ENCODE measurements at places on chromosomes 1 and 21.
A peak's percentile ranks its signal among the peaks of the same experiment; 100 is the strongest.

DNA sequence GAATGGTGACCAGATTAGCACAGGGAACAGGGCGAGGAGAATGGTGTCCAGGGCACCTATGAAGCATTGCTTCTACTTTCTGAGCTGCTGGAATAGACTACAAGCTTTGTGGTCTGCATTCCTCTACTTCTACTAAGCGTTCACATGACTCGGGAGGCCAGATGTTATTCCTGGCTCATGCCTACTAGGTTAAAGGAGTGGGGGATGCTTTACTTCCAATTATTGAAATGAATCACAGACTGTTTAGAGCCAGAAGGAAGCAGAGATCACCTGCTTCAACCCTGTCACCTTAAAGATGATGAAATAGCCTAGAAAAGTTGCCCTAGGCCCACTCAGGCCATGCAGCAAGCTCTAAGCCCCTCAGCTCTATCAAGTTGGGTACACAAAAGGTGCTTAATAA lies 633.5 kb downstream of the KIF26B start:
- DNase-seq = no peak

DNA sequence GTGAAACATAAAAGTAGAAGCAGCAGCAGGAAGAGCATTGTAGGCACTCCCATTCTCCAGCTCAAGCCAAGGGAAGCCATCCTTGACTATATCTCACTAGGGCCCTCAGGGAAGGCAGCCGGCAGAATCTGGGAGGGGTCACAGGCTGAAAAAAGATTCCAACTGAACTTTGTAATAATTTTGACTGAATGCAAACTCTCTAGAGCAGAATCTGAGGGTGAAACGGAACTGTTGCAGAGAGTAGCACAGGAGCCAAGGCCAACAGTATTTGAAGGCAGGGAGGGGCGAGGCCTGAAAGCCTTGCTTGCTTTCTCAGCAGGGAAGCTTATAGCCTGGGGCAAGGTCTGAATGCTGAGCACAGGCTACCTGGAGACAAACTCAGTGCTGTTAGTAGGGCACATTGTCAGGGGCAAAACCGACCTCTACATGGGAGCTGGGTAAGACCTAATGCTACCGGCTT lies 180.6 kb downstream of the COL24A1 start:
- DNase-seq = no peak

GRCh38 chr1:78086697-78087096 lies 40.9 kb downstream of the GIPC2 start:
- no peak for DNase-seq

DNA sequence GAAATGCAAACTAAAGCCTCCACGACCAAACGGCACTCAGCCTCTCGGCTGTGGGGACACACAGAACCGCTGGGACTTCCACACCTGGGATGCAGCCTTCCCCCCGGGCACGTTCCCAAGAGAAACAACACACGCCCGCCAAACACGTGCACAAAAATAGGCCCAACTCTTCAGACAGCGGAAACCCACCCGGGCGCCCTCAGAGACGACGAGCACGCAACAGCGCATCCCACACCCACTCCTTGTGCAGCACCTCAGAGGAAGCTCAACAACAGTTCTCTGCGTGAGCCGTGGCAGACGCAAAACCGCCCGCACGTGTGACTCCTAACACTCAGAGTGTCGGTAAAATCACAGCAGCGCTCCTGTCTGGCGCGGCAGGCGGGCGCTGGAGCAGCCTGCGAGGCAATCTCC lies 5.3 kb downstream of the C1orf159 start:
- no peak for DNase-seq

GRCh38 chr1:225253784-225254183 lies 174.1 kb downstream of the LBR start:
- no peak for DNase-seq

GRCh38 chr1:4710592-4711415 lies 56.4 kb downstream of the AJAP1 start:
- DNase-seq = no peak

- DNase-seq = no peak
Measured at GRCh38 chr21:21508859-21509258, 510.6 kb downstream of the NCAM2 start.

GRCh38 chr1:193411714-193412113 lies 225.3 kb upstream of the B3GALT2 start:
- no peak for DNase-seq

- no peak for DNase-seq
Measured at GRCh38 chr1:16126160-16126559, 29.7 kb downstream of the EPHA2 start.

- no peak for DNase-seq
Measured at GRCh38 chr1:51172811-51173210, 63.3 kb upstream of the RNF11 start.

GRCh38 chr1:85047472-85048295 lies 616 bp downstream of the MCOLN3 start:
- no peak for DNase-seq

DNA sequence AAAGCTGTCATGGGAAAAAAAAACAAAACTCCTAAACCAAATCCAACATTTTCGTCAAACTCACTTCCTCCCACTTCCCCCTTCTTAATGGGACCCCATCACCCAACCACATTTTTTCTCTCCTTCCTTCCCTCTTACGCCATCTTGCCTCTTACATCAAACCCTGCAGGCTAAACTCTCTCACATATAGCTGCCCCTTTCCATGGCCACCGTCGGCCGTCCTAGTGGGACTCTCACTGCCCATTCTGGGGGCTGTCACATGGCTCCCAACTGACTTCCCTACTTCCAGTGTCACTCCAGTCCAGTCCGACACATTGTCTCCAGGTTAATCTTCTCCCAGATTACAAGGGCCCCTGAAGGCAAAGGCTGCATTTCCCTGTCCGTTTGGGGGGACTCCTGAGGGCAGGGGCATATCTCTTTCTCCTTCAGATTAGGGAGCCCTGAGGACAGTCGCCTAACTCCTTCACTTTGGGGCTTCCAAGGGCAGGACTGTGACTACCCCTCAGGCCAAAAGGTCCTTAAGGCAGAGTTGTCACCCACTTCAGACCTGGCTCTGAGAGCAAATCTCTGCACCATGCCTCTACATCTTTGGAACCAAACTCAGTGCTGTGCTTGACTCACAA lies 658 bp downstream of the UBXN11 start:
- DNase-seq = no peak

- peak; percentile 24 for DNase-seq
Measured at GRCh38 chr1:216140730-216141524, 282.3 kb downstream of the USH2A start.

DNA sequence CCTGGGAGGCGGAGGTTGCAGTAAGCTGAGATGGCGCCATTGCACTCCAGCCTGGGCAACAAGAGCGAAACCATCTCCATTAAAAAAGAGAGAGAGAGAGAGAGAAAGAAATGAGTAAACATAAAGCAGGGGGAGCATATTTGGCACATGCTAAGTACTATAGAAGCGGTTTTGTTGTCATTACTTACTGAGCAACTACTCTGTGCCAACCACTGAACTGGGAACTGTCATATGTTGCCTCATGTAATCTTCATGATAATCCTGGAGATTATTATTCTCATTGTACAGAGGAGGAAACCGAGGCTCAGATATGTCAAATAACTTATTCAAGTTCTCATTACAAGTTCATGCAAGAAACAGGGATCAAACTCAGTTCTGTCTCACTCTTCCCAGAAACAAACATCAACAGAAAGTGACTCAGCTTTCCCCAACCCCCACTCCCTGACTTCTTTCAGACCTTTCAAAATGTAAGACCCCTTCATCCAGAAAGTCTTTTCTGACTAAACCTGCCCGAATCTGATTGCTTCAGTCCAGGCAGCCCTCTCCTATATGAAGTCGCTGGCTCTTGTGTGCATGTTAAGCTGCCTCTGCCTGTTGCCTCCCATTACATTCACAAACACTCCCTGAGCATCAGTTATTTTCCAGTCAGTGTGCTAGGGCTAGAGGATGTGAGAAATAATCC lies 23.5 kb downstream of the LAMB3 start:
- no peak for DNase-seq

GRCh38 chr1:21436488-21437340 lies 3.2 kb upstream of the NBPF3 start:
- DNase-seq = no peak

GRCh38 chr1:36561361-36561724 lies 78.6 kb upstream of the CSF3R start:
- no peak for DNase-seq

DNA sequence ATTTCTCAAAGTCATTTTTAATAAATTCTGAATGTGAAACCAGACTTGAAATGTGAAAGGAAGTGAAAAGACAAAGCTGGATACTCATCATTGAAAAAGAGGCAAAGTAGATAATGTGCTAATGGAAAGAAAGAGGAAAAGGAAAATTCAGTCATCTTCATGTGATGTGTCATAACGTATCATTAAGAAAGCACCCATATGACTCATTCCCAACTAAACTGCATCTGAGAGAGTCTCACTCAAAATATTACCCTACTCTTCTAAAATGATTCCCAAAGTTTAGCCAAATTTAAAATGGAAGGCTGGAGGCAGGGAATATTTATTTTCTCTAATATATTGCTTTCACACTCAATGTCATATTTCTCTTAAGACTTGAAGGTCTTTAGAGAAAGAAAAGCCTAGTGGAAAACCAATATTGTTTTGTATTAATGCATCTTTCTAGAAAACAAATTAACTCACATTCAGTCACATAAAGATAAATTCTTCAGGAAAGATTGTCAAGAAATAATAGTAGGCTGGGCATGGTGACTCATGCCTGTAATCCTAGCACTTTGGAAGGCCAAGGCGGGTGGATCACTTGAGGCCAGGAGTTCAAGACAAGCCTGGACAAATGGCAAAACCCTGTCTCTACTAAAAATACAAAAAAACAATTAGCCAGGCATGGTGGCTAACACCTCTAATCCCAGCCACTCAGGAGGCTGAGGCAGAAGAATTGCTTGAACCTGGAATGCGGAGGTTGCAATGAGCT lies 129.9 kb downstream of the SLC30A10 start:
- no peak for DNase-seq

DNA sequence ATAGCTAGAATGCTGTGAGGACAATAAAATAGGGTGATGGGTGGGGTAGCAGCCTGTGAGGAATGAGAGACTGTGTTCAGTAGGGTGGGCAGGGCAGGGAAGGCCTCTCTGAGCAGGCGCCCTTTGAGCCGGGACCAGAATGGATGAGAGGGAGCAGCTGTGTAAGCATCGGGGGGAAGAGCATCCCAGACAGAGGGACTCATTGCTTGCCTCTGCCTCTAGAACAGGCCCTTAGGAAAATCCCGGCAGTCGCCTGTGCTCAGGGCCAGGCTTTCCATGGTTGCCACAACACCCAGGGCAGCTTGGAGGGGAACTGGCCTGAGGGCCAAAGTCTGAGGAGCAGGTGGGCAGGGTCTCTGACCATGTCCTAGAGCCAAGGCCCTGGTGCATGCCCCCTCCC lies 774 bp downstream of the SLC2A7 start:
- DNase-seq = no peak

GRCh38 chr21:41931041-41931451 lies 22.8 kb downstream of the C2CD2 start:
- no peak for DNase-seq

DNA sequence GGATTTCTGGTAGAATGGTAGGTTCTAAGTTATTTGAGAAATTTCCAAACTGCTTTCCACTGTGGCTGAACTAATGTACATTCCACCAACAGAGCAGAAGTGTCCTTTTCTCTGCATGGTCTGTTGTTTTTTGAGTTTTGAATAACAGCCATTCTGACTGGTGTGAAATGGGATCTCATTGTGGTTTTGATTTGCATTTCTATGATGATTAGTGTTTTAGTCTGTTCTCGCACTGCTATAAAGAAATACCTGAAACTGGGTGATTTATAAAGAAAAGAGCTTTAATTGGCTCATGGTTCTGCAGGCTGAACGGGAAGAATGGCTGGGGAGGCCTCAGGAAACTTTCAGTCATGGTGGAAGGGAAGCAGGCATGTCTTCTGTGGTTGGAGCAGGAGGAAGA lies 80.3 kb downstream of the SDCCAG8 start:
- no peak for DNase-seq

- no peak for DNase-seq
Measured at GRCh38 chr1:42929434-42930177, 29.1 kb downstream of the SLC2A1 start.

DNA sequence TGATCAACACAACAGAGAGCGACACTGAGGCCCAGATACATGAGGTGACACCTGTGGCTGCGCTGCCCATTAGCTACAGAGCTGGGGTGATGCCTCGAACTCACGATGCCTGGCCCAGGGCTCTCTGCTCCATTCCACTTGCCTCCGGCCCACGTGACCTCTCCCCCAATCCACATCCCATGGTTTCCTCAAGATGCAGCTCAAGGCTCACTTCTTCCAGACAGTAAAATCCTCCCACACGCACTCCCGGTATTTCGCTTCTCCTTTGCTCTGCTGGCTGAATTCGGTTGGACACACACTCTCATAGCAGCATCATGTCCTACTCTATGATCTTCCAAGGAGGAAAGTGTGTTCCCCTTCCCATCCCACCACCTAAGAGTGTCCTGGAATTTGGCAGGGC lies 672.5 kb downstream of the KIF26B start:
- no peak for DNase-seq

GRCh38 chr1:179547021-179547535 lies 28.7 kb downstream of the NPHS2 start:
- DNase-seq = no peak

GRCh38 chr21:29961291-29962027 lies 21.7 kb upstream of the GRIK1 start:
- no peak for DNase-seq

DNA sequence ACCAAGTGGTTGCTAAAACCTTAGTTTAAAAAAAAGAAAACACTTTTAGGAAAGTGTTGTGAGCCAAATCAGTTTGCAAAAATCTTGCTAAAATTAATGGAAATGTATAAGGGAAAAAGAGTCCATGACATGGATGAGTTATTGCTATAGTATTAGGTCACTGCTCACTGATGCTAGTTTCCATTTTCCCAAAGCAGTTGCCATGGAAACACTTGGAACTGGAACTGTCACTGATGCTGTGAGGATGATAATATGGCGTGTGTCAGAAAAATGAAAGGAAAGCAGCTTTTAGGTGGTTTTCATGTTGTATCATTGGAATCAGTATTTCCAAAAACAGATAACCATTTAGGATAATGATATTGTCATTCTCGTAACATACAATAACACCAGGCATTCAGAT lies 104.4 kb downstream of the PHTF1 start:
- DNase-seq = no peak

DNA sequence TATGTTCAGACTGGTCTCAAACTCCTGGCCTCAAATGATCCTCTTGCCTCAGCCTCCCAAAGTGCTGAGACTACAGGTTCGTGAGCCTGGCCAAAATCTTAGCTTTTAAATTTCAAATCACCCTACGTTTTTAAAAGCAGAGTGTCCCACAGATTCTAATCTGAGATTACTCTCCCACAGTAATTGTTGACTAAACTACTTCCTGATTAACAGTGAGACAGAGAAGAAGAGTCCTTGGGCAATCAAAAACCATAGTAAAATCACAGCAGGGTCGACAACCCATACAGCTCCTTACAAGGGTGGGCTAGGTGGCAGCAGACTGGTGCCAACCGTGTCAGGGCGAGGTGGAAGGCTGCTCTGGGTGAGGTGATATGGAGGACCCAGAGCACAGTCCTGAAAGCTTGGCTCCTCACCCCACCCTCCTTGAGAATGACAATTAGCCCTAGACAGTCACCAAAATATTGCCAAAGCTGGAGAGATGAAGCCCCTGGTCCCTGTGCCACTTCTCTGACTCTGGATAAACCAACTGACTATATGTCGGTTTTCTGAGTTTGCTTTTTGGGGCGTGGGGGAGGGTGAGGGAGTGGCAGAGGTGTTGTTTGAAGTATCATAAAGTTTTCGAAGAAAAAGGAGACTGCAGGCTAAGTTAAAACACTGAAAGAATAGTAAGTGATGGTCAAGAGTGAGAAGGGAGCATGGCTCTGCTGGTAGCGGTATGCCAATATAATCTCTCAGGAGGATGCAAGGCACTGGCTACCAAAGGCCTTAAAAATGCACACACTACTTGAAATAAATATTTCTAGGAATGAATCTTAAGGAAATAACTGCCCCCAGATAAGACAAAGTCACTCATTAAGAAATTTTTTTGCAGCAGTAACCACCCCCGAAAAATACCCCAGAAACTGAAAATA lies 86.8 kb downstream of the SLC45A1 start:
- no peak for DNase-seq

Data from NCI-H446 treated with DMSO at 0.1 percent for 48 hours (cell line).